ENCODE measurements at places on chromosomes 1 and 21.

- no peak for DNase-seq
Measured at GRCh38 chr1:22393587-22393986, 58.1 kb upstream of the ZBTB40 start.

- no peak for DNase-seq
Measured at GRCh38 chr1:115717541-115717940, 51.0 kb downstream of the CASQ2 start.

- DNase-seq = no peak
Measured at GRCh38 chr1:156510709-156511108, 10.1 kb upstream of the MEF2D start.

DNA sequence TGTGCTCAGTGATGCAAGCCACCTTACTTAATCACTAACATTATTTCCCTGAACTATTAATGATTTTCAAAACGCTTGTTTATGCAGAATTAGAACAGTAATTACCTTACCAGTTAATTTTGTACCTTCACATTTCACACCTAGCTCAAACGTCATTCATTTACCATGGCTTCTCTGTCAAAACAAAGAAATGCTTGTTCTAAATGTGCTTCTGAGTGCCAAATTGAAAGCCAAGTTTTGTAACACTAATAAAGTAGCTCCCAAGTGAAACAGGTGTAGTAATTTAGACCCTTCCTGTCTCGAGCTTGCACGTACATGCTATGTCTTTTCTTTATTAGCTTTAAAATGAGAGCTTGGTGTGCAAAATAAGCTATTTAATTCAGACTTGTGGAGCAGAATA lies 533.7 kb upstream of the PKN2 start:
- no peak for DNase-seq

- no peak for DNase-seq
Measured at GRCh38 chr1:157641177-157641576, 43.3 kb upstream of the FCRL4 start.

GRCh38 chr1:107877092-107877491 lies 87.9 kb downstream of the VAV3 start:
- DNase-seq = peak; percentile 42

- DNase-seq = no peak
Measured at GRCh38 chr1:60052601-60053000, 21.0 kb downstream of the C1orf87 start.

- no peak for DNase-seq
Measured at GRCh38 chr1:228835911-228836310, 100.6 kb downstream of the RHOU start.

DNA sequence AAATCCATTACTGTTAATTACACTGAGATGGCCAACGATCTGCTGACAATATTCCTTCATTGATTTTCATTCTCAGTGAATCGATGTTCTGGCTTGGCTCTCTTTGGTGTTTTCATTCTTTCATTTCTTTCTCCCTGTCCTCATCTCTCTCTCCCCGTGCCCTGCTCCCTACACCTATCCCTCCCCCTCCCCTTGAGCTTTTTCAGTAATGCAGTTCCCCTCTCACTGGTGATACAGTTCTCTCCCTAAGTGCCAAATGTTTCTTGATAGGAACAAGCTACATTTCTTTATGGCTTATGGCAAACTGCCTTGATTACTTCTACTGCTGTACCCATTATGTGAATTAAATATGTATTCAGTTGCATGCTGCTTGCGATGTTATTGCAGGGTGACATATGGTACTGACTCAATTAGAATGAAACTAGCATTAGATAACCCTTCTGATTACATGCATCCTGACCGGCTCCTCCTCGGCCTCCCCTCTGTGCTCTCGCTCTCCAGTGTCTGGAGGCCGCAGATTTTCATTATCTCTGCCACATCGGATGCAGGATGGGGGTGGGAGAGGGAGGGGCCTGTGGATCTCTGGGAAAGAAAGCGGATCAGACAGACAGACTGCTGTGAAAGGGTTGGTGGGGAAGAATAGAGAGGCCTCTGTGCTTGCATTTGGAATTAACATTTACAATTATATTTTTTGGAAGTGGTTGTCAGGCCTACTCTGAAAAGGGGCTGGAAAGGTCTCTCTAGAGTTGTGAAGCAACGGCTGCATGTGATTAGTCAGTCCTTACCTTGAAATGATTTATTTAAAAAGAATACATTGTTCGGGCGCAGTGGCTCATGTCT lies 130.9 kb downstream of the PBX1 start:
- DNase-seq = no peak

DNA sequence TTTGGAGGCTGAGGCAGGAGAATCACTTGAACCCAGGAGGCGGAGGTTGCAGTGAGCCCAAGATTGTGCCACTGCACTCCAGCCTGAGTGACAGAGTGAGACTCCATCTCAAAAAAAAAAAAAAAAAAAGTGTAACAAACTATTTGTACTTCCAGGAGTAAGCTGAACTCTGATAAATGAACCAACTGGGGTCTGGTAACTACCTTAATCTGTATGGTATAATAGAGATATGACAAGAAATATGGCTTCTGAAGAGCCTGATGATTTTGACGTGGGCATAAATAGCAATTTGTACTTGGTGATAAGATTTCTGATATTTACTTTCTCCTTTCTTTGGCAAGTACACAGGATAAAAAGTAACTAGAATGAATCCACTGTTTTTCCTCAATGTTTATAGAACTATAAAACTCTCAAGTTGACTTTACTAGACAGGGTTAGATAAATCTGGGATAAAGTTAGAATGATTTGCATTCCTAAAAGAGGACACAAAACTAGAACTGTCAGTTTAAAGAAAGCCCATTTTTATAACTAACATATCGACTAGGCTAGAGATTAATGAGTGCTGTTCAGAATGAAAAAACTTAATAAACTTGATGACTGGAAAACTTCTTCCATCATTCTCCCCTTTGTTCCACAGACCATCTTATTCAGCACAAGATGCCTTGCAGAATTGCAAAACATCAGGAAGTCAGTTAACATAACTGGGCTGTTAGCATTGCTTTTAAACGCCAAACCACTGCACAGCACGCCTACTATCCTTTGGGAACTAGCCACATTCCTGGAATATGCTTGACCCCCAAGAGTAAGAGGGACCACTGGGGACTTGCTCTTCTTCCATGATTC lies 51.5 kb upstream of the EDARADD start:
- DNase-seq = no peak

- no peak for DNase-seq
Measured at GRCh38 chr1:212531796-212532195, 76.8 kb upstream of the ATF3 start.

DNA sequence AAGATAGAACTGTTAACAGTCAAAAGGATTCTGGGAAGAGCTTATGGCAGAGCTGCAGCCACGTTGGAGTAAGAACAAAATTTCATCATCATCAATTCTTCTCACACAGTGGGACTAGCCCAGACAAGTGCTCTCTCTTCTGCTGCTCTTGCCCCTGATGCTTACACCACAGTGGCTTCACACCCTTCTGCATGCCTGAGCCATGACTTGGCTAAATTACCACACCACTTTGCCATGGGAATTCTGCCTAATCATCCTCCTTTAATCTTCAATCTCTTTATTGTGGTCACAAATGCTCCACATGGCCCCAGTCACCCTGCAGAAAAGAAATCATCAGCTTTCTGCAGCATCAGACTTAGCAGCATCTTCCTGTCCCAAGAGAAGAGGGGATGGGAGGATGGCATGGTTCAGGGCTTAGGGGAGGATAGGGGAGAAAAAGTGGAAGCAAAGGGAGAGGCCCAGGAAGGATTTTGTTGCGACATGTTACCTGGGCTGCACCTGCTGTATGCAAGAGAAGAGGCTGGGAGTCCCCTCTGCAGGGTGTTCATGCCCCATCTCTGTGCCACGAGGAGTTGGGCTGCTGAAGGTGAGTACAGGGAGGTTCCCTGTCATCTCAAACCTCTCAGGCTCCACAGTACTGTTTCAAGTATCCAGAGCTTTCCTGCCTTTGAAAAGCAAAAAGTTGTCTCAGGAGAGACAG lies 9.0 kb upstream of the RPTN start:
- peak; percentile 86 for DNase-seq

DNA sequence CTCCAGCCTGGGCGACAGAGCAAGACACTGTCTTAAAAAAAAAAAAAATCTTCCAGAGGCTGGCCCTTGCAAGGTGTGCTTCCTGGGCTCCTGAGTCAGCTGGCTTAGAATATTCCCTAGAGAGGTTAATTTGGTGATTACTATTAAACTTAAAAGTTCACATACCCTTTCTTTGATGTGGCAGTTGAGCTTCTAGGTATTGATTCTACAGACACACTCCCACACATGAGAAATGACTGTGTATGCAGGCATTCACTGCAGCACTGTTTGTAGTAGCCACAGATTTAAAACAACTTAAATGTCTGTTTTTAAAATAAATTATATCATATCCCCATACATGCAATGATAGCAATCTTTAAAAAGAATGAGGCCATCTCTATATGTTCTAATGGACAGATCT lies 93.4 kb downstream of the GDAP2 start:
- DNase-seq = no peak

GRCh38 chr1:201042779-201043461 lies 19.4 kb upstream of the KIF21B start:
- no peak for DNase-seq

GRCh38 chr1:202214089-202214843 lies 20.7 kb downstream of the LGR6 start:
- DNase-seq = no peak

DNA sequence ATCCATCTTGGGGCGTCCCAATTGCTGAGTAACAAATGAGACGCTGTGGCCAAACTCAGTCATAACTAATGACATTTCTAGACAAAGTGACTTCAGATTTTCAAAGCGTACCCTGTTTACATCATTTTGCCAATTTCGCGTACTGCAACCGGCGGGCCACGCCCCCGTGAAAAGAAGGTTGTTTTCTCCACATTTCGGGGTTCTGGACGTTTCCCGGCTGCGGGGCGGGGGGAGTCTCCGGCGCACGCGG lies 282 bp upstream of the SOD1 start:
- no peak for DNase-seq

DNA sequence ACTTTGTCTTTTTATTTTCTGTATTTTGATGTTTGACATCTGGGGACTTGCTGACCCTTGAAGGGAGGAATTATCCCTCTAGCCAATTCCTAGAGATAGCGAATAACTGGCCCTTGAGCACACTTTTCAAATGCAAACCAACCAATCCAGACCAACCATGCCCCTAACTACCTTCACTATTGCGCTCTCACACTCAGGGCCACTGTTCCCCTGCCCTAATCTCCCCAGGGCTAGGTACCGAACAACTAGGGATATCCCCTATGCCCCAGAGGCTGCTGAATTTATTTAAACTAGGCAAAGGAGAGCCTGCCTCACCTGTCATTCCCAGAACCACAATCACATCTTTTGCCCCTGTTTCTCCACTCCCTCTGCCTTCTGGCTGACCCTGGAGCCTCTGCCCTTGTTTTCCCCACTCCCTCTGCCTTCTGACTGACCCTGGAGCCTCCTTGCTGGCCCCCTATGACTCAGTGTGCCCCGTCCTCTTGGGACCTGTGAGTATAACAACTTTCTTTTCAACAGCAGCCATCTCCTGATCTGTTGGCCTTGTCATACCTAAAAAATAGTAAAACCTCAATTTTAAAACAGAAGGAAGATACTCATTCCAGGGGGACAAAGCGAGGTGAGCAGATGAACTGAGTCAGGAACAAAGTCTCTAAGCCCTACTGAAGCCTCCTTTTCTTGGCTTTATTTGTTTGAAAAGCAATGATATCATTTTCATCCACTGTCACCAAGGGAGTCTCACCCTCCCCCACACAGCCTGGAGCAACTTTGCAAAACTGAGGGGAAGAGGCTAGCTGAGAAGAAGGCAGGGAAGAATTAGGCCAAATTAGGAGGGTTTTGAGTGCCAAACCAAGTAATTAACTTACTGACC lies 115.5 kb downstream of the NMNAT2 start:
- DNase-seq = no peak

DNA sequence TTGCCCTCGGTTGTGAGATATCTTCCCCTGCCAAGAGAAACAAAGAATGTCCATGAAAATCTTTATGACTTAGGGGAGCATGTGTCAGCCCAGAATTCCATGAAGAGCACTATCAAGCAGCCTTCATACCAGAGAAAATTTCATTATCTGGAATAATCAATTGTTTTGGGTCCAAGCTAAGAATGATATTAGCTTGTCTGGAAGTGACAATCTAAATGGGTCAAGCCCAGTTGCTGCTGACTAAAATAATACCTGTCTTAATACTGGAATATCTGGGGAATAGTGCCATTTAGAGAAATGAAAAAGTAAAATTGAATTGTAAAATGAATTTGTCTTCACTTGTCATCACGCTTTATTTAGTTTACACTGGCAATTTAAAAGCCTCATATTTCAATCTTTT lies 407.4 kb downstream of the PLA2G4A start:
- DNase-seq = no peak

- DNase-seq = no peak
Measured at GRCh38 chr1:43881415-43881814, 52.2 kb upstream of the ARTN start.

GRCh38 chr1:235351441-235351840 lies 15.8 kb upstream of the TBCE start:
- no peak for DNase-seq

DNA sequence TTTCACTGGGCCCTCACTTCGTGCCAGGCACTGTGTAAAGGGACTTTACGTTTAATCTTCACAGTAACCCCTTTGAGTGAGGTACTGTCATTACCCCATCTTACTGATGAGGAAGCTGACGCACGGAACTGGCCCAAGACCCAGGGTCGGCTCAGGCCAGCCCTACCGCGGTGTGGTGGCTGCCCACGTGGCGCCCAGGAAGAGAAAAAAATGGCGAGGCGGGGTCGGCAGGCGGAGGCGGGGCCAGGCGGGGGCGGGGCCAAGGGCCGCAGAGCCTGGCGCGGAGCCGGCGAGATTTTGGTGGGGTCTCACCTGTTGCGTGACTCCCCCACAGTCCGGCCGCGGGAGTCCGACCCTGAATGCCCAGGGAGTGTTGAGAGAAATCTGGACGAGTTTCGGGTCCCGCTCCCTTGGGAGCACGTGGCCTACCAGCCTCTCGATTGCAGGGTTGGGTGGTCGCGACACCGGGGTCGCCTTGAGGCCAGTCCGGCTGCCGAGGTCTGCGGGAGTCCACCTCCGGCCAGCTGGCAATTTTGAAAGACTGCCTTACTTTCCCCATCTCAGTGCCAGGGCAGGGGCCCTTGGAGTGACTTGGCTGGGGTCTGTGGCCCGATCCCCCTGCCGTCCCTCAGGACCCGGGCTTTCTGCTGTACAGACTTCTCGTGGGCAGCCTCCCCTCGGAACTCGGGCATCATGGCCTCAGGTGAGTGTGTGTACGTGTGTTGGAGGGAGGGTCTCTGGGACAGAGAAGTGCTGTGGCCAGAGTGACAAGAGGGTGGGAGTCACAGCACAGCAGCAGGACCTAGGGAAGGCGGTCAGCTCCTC lies at the start of the genes AMPD2 and GNAT2:
AMPD2 (plus strand) TSS at position 262 of the 825 bp plus-strand sequence. CDS start 1,339 bp downstream, outside the sequence.
GNAT2 (minus strand) TSS at position 41 of the 825 bp plus-strand sequence. CDS start 6,746 bp downstream, outside the sequence.
- peak; percentile 68 for DNase-seq

- no peak for DNase-seq
Measured at GRCh38 chr1:187956975-187957374, 1128.2 kb downstream of the PLA2G4A start.
